Cerebellar cortex (tissue), 1 donor: ENCODE measurements at places on chromosomes 1 and 21.

DNA sequence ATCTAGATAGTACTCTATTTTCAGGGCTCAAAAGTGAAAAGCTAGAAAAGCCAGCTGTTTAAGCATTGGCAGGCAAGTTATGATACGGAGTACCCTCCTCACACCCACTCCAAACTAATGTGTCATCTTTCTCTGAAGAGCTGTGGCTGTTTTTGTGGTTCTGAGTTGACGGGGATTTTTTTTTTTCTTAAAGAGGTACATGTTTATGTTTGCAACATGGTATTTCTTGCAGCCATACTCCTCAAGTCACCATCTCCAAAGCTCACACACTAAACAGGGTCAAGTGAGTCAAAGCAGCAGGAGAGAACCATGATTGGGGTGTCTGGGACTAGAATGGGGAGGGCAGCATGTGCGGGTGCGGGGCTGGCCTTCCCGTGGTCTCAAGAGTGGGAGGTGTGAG is 347.2 kb downstream of the DISC1 start:
- DNase-seq = no peak

DNA sequence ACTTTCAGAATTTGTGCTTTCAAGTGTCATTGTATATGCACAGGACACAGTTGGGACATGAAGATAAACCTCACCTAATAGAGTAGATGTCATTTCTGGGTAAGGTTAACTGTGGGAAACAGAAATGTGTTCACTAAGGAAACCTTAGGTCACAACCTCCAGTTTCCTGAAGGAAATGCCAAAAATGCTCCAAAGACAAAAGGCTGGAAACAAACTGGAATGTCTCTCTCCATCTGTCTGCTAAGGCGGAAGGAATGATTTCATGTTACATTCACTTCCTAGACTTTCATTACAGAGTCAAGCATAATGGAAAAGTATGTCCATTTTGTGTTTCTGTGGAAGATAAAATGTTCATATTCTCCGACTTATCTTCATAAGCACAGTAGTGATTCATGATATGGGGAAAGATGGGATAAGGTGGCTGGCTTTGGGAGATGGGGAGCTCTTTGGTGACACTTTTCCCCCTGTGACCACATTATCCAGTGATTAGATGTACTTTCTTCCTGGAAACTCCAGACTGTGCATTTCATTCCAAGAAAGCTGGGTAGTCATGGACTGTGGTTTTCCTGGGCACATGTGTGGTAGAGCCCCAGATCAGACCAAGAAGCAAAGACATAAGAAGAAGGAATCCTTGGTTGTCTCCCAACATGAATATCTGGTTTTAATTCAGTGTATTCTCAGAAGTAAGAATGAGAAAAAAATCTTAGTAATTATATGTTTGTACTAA is 5.7 kb downstream of the S1PR1 start:
- DNase-seq = no peak

DNA sequence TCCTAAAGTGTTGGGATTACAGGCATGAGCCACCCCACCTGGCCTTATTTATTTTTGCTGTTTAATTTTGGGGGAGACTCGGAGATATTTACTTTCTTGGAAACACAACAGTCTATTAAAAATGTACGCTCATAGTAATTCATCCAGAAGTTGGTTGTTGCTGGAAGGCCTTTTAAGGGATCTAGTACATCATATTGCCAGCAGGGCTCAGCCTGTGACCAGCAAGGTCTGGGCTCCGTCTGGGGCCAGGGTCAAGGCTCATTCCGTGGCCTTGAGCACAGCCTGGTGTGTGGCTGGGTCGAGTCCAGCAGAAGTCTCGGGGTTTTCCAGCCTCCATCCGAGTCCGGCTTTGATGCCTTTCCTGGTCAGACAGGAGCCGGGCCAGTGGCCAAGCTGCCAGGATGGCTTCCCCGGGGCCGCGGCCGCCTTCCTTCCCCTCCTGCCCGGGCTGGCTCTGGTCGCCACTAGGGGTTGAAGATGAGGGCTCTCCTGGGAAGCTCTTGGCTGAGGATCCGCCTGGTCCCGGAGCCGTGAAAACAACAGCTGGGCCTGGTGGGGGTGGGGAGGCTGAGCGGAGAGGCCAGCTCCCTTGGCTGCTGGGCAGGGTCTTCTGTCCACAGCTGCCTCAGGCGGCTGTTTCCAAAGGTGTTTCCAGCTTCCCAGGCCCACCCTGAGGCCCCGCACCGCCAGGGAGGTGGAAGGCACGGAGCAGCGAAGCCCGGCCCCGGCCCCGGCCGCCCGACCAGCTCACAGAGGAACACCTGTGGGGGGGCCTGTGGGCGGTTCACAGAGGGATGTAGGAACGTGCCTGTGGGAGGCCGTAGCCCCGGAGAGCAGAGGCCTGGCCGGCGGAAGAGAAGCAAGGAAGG is 5.1 kb upstream of the VWA1 start:
- no peak for DNase-seq

- DNase-seq = no peak
Measured at GRCh38 chr21:17427831-17428483, 84.9 kb upstream of the CXADR start.

- no peak for DNase-seq
Measured at GRCh38 chr1:220274251-220274855, 2.1 kb upstream of the RAB3GAP2 start.

- DNase-seq = no peak
Measured at GRCh38 chr1:218383051-218383450, 37.9 kb downstream of the TGFB2 start.

DNA sequence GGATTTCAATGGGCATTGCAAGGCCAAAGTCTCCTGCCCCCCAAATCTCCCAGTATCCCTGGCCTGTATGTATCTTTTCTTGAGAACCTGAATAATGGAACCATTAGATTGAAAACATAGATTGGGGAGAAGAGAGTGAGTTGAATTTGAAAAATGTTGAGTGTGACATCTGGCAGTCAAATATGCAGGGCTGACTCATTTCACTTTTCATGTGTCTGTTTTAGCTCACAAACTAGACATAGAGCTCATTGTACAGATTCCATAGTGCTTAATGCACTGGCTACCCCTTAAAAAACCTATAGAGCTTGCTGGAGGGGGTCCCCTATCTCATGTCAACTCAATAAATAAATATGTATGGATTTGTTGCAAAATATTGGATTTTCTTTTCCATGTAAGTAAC is 30.8 kb downstream of the DDR2 start:
- no peak for DNase-seq

- peak; percentile 4 for DNase-seq
Measured at GRCh38 chr1:64683419-64683818, 61.5 kb upstream of the RAVER2 start.

- no peak for DNase-seq
Measured at GRCh38 chr1:41662765-41663437, 178.4 kb upstream of the EDN2 start.

- DNase-seq = no peak
Measured at GRCh38 chr1:232589812-232590743, 39.9 kb downstream of the SIPA1L2 start.

DNA sequence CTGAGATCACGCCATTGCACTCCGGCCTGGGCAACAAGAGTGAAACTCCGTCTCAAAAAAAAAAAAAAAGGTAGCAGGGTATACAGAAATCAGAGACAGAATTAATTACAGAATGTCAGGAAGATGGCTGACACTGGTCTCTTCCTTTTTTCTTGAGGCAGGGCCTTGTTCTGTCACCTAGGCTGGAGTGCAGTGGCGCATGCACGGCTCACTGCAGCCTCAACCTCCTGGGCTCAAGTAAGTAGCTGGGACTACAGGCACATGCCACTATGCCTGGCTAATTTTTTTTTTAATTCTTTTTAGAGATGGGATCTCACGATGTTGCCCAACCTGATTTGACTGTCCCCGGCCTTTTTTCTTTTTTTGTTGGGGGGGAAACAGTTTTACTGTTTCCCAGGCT is 16.4 kb downstream of the RNU5D-1 start:
- no peak for DNase-seq

DNA sequence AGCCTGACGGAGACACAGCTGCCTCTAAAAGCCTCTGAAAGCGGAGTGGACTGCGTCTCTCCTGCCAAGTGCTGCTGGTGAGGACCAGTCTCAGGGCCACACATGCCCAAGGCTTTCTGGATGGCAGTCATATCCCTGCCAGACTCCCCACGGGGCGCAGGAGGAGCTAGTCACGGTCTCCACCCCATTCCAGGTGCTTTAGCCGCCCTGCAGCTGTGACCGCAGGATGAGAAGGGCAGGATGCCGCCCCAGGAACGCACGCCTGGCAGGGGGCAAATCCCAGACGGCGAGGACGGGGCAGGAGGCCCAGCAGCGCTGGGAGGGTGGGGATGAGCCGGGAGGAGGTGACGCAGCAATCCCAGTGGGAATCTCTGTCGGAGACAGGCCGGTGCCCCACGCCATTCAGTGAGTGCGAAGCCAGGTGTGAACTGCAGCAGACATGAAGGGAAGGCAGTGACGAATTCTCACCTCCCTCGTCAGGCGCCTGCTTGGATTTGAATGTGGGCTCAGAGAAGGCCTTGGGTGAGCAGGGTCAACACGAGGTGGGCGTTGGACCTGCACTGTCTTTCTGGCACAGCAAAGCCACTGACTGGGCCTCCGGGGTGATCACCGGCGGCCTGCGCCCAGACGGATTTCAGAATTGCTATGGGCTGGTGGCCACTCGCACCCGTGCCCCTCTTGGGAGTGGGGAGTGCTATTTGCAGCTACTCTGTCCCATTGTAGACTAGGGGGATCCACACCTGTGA is 38.5 kb upstream of the SLC19A1 start:
- DNase-seq = no peak

GRCh38 chr1:14784790-14785773 is 186.6 kb downstream of the KAZN start:
- no peak for DNase-seq

GRCh38 chr1:212561501-212561931 is 47.0 kb upstream of the ATF3 start:
- no peak for DNase-seq

- peak; percentile 10 for DNase-seq
Measured at GRCh38 chr1:59156526-59157199, 140.2 kb upstream of the FGGY start.

- DNase-seq = no peak
Measured at GRCh38 chr1:193042766-193043691, 16.1 kb downstream of the UCHL5 start.

DNA sequence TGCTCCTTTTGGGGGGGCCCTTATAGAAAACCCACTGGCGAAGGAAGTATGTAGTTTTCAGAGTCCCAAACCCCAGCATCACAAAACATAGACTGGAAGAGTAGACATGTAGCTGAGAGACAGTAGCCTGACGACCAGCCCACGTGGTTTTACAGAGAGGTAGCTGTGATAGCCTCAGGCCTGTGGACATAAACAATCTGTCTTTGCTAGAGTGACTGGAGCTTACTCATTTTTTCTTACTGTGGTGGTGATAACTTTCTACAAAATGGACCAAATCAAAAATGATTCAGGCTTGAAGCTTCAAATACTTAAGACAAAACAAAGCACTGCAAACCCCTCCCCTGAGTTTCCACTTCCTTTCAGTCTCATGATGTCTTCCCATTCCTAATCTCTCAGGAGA is 497.0 kb downstream of the RWDD3 start:
- no peak for DNase-seq

- no peak for DNase-seq
Measured at GRCh38 chr1:84603941-84604830, 29.9 kb upstream of the CTBS start.

GRCh38 chr1:226309398-226310244 is 657 bp upstream of the LIN9 start:
- peak; percentile 44 for DNase-seq

- DNase-seq = no peak
Measured at GRCh38 chr1:230316864-230317745, 109.0 kb downstream of the PGBD5 start.

DNA sequence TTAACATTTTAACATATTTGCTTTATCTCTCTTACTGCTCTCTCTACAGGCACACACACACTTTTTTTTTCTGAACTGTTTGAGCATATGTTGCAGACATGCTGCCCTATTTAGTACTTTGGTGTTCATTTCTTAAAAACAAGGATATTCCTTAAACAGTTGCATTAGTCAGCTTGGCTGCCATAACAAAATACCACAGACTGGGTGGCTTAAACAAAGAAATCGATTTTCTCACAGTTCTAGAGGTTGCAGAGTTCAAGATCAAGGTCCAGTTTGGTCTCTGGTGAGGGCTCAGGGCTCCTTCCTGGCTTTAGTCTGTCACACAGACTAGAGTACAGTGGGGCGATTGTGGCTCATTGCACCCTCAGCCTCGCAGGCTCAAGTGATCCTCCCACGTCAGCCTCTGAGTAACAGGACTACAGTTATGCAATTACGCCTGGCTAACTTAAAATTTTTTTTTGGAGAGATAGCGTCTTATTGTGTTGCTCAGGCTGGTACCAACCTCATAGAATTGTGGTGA is 46.7 kb downstream of the RPRD2 start:
- DNase-seq = no peak

DNA sequence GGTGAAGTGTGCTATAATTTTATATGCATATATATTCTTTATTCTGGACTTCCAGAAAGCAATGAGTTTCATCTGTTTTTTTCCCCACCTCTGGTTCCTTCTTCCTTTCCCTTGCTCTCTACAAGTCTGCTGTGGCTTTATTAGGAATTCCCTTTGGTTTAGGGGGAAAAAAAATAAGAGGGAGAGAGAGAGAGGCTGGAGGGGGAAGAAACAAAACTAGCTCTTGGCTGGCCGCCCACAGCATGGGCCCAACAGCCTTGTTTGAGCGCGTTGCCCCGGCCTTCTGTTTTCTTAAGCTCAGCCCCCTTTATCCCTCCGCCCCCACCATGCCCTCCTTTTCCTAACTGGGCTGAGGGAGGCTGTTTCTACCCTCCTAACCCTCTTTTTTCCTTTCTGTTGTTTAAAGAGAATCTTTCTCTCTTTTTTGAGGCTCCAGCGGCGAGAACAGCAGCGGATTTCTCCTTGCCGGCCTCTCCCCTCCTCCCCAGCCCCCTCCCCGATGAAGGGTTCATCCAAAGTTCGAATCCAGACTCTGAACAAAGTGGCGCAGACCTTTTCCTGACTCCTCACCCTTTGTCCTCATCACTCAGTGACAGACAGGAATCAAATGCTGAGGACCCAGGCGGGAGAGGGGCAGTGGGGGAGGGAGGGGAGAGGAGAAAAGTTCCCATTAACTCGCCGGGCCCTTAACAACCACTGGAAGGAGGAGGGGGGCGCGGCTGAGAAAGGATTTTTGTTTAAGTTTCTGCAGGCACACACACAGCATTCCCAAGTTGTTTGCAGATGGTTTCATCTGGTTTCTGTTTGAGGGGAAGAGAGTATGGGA is 29.7 kb downstream of the PBX1 start:
- DNase-seq = peak; percentile 20

GRCh38 chr1:158286941-158287346 is 2.8 kb upstream of the CD1C start:
- no peak for DNase-seq

DNA sequence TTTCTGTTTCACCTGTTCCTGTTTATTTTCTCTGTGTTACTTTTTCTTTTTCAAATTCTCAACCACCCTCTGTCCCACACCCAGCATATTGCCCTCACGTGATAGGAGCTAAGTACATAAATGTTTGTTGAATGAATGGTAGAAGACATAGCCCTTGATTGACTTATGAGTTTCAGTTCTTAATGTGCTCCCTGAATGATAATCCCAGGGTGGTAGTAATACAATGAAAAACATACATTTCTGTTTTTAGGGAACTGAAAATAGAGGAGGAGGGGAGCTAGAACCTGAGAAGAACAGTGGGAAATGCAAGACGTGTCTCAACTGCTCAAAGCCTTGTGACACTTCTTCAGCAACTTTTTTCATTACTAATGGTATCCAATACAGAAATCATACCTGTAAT is 147.1 kb downstream of the SPATA46 start:
- DNase-seq = no peak
